ENCODE measurements at places on chromosomes 4 and X.

DNA sequence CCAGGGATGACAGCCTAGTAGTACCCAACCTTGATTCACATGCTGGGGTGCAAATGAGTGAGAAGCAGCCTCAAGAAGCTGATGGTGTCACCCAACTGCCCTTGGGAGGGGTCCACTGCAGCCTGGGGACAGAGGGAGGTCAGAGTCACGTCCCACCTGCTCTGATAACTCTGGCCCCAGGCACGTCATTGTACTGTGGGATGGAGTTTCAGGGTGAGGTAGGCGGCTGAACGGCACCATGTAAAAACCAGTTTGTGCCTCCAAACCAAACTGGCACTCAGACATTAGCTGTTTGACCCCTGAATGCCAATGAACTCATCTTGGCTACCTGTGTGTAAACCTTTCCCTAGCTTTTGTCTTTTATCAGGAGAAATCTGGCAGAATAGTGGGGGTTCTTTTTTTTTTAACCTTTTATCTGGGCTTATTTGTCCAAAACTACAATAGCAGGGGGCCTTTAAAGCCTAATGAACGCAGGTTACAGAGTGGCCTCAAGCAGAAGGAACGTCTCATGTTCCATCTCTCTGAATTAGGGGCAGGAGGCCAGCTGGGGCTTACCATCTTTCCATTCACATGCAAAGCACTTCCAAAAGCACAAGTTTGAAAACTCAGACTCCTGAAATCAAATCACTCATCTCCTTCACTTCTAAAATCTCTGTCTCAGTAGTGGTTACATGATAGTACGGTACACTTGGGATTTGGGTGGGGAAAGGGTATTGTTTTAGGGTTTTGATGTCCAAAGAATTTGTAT is 89.4 kb downstream of the IRF2 start:
- no peak for DNase-seq

GRCh38 chr4:94219402-94219801 is 11.7 kb downstream of the SMARCAD1 start:
- no peak for DNase-seq

DNA sequence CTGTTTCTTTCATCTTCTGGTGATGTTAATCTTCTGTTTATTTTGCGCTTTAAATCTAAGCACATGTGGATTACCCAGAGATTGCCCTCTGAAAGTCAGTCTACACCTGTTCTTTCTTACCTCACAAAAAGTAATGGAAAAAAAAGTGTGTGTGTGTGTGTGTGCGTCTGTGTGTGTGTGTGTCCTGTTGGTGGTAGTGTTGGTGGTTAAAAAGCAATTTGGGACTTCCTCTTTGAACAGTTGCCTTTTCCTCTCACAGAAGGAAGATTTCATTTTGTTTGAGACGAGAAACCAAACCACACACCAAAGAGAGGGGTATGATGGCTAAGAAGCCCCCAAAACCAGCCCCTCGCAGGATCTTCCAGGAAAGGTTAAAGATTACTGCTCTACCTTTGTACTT is at the start of gene STAP1:
Gene STAP1 (plus strand): TSS at position 235 of the 400 bp plus-strand sequence. CDS start 83 bp downstream, at position 318.
- no peak for DNase-seq

GRCh38 chrX:75547783-75548182 is 24.9 kb upstream of the ZDHHC15 start:
- no peak for DNase-seq

- DNase-seq = no peak
Observed at GRCh38 chr4:28479666-28480065, 1619.0 kb downstream of the STIM2 start.

DNA sequence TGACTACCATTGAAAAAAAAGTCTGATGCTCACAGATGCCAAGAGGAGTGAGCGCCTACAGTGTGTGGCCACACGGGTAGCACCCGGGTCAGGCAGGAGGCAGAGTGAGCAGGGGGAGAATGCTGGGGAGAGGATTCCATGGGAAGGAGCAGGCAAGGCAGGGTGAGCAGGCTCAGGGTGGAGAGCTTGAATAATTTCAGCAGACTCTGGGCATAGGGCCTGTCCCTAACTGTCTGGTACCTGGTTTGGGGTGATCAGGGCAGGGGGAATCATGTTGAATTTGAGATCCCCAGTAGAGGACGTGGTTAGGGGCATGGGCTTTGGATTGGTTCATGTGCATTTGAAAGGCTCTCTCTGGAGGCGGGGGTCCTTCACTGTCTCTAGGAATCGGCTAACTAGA is 51.2 kb upstream of the TLR3 start:
- DNase-seq = no peak

DNA sequence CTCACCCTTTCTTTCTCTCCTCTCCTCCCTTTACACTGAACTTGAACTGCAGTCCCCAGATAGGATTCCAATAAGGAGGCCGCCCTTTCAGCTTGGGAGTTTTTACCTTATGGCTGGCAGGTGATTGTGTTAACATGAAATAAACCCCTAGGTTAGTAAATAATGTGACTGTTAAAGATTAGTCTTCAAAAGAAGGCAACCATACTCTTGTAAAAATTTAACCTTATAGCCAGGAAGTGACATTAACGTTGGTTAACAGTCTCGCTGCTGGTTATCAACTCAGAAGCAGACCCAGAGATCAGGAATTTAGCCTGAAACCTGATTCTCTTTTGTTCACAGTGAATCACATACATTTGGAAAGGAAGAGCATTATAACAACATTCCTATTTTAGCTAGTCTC is 15.2 kb downstream of the FHDC1 start:
- DNase-seq = no peak

- DNase-seq = no peak
Observed at GRCh38 chrX:94758130-94758529, 1084.1 kb downstream of the FAM133A start.

DNA sequence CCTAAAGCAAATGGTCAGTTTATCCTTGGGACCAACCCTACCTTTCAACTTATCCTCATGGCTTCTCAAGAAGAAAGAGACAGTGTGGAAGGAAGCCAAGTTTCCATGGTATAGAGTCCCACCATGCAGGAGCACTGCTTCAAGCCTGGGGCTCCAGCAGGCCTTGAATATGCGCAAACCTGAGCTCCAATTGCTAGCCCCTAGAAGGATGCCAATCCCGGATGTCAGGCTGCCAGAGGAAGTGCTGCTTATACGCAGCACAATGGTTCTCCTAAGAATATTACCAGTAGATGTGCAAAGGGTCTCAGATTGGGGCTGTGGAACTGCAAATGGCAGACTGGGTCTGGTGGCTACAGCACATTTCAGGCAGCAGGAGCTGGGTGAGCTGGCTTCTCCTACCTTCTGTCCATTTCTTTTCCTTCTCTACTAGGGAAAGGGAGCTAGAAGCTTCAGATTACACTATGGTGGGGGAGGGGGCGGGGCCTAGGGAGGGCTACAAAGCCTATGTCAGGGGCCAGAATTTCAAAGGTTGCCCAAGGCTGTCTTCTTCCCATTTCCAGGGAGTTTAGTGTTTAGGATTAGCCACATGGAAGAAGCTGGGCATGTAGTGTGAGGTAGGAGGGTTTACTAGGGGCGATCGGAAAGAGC is 40.7 kb upstream of the CITED1 start:
- no peak for DNase-seq

GRCh38 chr4:145566086-145566708 is 53.0 kb upstream of the MMAA start:
- no peak for DNase-seq

DNA sequence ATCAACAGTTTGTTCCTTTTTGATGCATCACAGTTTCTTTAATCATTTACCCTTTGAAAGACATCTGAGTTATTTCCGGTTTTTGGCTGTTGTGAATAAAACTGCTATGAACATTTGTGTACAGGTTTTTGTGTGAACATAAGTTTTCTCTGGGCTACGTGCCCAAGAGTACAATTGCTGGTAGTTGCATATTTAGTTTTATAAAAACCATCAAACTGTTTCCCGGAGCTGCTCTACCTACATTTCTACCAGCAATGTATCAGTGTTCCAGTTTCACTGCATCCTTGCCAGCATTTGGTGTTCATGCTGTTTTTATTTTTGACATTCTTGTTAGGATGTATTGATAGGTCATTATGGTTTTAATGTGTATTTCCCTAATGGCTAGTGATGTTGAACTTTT is 17.3 kb downstream of the KDM6A start:
- DNase-seq = no peak

DNA sequence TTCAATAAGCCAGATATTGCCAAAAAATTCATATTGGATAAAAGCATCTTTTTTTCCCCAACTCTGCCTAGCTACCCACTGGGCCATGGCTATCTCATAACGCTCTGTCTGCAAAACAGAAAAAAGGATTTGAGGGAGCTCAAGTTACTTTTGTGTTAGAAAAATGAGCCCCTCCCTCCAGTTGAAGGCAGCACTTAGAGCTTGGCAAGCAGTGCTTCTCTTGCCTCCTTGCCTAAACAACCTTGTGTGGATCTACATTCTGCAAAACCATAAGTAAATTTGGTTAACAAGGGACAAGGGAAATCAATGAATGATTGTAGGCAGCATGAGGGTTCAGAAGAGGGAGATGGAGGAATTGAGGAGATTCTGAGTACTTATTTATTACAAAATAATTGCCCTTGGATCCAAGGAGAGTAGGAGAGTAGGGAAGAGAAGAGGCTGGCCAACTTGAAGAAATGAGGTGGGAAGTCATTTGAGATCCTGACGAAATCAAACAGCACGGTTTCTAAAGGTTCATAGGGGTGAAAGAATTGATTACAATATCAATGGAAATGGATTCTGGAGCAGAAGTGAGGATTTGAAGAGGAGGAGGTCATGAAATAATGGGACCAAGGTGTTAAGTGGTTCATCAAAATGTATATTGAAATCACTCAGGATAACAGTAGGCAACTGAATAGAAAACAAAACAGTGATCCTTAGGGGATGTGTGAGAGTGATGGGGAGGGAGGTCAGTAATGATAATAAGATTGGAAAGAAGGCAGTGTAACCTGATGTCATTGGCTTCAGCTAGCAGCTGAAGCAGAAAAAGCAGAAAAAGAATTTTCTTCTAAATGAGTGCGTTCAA is 434.8 kb upstream of the IGFBP7 start:
- no peak for DNase-seq

GRCh38 chr4:128501239-128501638 is 213.6 kb upstream of the PGRMC2 start:
- no peak for DNase-seq

DNA sequence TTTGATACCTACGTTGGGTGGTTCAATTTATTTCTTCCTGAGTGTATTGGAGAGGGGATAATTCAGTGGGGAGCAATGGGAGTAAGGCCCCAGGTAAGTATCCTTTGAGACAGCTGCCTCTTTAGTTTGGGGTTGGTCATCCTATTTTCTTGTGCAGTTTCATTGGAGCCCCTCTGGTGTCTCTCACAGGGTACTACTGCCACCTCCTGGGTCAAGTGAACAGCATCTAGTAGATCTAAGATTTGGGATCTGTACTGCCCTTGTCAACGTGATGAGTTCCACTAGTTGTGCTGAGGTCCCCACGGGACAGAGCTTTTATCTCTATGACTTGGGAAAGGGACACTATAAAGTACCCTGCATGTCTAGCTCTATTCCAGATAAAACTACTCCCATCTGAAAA is 80.6 kb downstream of the PBDC1 start:
- no peak for DNase-seq

- no peak for DNase-seq
Observed at GRCh38 chr4:77449171-77449570, 156.4 kb upstream of the CXCL13 start.

DNA sequence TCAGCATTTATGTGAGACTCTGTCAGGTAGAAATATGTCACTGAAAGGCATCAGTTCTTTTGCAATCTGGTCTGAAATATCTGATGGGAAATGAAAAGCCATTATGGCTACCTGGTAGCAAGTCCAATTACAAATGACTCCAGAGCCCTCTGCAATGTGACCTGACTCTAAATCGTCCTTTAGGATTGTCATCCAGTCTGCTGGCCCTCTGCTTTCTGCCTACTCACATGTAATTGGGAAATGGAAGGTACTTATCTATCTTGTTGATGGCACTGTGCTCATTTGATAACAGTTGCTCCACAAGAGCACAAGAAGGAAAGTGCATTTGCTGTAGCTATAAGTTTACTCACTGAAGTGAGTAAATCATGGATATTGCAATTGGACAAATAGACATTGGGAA is 799.8 kb downstream of the RAPGEF2 start:
- no peak for DNase-seq

DNA sequence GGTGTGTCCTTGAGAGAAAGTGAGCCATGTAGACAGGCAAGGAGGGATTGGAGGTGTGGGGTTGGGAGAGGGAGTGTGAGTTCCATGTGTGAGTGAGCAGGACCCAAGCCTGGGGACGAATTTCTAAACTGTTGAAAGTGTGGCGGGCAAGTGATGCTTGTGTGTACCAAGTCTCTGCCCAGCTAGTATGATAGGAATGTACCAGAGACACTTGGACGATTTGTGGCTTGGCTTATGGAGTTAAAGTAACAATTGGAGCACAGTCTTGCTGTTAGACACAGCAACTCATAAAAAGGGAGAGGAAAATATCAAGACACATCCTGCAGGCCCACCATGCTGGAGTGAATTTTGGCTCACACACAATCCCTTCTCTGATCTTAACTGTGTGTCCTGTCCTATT is 8.5 kb downstream of the PTTG2 start:
- no peak for DNase-seq

- no peak for DNase-seq
Observed at GRCh38 chr4:74873545-74874301, 59.2 kb upstream of the PARM1 start.

GRCh38 chr4:56038487-56039162 is 89.9 kb downstream of the CEP135 start:
- DNase-seq = no peak

- DNase-seq = no peak
Observed at GRCh38 chr4:104424475-104424941, 70.2 kb downstream of the CXXC4 start.

- DNase-seq = no peak
Observed at GRCh38 chr4:106690487-106690886, 321.9 kb upstream of the GIMD1 start.
